OCI-LY7 (cell line): ENCODE measurements at places on chromosomes 3 and 15.

DNA sequence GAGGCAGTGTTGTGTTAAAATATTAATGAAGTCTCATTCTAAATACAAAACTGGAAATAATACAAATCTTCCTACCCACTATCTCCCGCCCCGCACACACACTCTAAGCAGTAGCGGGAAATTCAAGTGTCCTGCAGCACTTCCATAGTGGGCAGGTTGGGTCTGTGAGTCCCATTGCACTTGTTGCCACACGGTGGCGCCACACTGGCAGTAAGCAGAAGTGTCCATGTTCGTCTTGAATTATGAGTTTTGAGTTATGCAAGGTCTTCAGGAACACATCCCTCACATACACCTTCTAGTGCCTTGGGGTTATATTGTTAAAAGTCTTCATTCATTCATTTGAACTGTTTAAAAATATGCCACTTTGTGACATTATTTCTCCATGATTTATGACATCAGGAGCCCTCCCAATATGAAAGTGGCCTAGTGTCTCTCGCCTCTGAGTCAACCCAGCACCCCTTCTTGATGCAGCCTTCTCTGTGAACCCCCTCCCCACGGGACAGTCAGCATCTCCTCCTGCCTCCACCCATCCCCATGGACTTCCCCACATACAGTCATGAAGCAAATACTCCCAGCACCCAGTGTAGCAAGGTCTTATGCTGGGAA, 17.6 kb upstream of the CCDC174 start:
- peak; percentile 77 for DNase-seq

DNA sequence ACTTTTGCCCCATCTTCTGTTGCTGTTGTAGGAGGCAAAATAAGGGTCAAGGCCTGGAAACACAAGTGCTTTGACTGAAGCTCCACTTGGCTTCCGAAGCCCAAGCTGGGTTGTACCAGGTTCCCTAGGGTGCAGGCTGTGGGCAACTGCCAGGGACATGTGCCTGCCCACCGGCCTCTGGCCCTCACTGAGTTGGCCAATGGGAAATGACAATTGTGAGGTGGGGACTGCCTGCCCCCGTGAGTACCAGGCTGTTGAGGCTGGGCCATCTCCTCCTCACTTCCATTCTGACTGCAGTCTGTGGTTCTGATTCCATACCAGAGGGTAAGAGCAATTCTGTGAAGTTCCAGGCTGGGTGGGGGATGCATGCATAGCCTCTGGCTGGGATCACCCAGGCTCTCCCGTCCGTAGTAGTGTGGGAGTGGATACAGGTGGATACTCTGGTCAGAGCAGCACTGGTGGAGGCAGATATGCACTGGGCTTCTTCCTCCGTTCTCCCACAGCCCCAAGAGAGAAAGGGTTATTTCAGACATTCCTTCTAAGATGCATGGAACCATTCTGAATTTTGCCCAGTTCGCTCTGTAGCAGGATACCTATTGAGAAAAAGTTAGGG, at the start of gene ADIPOQ:
ADIPOQ (plus strand) TSS at position 285 of the 613 bp plus-strand sequence. CDS start 10,349 bp downstream, outside the sequence.
- DNase-seq, result no peak

DNA sequence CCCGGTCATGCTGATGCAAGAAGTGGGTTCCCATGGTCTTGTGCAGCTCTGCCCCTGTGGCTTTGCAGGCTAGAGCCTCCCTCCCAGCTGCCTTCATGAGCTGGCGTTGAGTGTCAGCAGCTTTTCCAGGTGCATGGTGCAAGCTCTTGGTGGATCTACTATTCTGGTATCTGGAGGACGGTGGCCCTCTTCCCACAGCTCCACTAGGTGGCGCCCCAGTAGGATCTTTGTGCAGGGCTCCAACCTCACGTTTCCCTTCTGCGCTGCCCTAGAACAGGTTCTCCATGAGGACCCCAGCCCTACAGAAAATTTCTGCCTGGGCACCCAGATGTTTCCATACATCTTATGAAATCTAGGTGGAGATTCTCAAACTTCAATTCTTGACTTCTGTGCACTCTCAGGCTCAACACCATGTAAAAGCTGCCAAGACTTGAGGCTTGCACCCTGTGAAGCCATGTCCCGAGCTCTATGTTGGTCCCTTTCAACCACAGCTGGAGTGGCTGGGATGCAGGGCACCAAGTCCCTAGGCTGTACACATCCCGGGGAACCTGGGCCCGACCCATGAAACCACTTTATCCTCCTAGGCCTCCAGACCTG, 238.4 kb upstream of the MDFIC2 start:
- peak; percentile 57 for DNase-seq

GRCh38 chr15:39192979-39193560, 387.8 kb upstream of the THBS1 start:
- no peak for DNase-seq

DNA sequence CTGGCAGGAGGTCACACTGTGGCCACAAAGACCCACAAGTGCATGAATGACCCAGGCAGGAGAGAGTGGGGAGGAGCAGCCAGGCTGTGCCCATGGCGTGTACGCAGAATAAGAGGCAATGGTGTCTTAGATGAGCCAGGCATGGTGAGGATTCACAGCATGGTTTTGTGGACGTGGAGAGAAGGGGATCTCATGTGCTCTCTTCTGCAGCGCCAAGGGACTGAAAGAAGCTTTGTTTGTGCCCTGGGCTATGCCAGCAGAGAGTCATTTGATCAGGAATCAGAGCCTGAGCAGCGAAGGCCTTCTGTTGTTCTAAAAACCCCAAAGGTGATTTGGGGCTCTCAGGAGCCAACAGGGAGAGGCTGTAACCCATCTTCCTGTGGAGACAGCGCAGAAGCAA, 18.7 kb upstream of the RPP14 start:
- DNase-seq, result no peak

GRCh38 chr15:39828374-39828931, 45.8 kb upstream of the FSIP1 start:
- DNase-seq, result no peak

- DNase-seq, result no peak
These were observed 69.1 kb downstream of the P3H2 start for GRCh38 chr3:190051641-190052040.

DNA sequence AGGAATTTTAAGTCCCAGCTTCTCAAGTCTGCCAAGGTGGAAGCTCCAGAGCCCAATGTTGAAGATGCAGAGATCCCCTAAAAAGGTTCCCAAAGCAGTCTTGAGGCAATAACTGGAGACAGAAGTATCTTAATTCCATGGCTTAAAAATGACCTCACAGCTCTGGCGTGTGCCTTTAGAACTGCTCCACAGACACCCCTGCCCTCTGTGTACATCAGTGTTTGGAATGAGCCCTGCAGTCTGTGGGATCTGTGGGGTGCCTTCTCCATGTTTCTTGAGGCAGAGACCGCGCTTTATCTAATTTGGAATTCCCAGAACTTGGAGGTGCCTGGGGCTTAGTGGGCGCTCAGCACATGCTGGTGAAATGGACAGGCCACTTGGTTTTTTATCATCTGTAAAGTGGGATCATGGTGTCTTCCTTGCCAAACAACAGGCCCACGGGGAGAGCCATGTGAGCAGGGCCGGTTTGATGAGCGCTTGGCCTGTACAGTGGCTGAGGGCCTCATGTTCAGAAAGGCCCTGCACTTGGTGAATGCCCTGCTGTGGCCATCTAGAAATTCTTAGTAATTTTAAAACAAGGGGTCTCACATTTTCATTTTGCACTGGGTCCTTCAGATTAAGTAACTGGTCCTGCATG, 7.1 kb downstream of the ITGA11 start:
- no peak for DNase-seq

GRCh38 chr3:119978554-119979208, 115.6 kb downstream of the GSK3B start:
- no peak for DNase-seq

- no peak for DNase-seq
These were observed 48.8 kb downstream of the PDE8A start for GRCh38 chr15:85030301-85030929.
